Stimulated activated CD8-positive, alpha-beta memory T cell treated with anti-CD3 and anti-CD28 coated beads, Interleukin-15, amount 100 ng/mL, for 4 hours (primary cell): ENCODE measurements at places on chromosomes 4 and X.

DNA sequence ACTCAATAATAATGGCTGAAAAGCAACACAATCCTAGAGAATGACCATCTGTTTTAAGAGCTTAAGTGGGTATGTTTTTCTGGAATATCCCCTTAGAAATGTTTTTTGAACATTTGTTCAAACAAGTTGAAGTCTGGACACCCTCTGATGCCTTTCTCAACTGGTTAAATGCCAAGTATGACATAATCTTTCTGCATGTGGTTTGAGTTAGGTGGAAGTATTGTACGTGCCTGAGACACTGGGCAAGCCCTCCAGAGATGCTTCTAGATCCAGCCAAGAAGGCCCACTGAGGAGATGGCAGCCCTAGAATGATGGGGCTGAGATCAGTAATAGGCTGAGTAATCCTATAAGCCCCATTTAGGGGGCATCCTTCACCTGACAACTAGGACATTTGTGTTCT lies 493.1 kb downstream of the MAGEE1 start:
- no peak for DNase-seq

- no peak for DNase-seq
These were observed 682.2 kb upstream of the AMOT start for GRCh38 chrX:113522814-113523213.

GRCh38 chr4:81601358-81601694 lies 129.6 kb upstream of the RASGEF1B start:
- DNase-seq, result no peak

- DNase-seq, result no peak
These were observed 132.4 kb downstream of the ENOX2 start for GRCh38 chrX:130770615-130771014.

DNA sequence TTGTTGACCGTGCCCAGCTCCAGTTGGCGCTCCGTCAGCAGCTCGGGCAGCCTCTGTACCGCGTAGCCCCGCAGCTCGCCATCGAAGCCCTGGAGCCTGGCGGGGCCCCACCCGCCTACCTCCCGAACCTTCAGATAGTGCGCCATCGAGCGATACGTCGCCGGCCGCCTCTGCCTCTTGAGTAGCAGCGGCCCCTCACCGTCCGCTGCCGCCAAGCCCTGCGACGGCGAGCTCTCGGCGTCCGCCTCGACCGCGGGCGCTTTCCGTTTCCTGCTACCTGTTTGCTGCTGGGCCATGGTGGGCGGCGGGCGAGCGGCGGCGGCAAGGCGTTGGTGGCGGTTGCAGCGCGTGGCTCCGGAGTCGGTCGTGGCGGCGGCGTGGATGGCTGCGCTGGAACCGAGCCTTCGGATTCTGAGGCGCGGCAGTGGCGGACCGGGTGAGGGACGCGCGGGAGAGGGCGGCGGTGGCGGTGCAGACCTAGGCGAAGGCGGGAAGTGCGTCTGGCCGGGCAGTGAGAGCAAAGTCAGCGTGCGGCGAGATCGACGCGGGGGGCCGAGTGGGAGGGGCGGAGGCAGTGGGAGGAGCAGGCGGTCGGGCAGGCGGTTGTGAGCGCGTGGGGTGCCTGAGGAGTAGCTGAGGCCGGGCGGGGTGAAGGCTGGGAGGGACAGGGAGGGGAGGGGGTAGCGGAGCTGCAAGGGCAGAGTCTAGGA lies at the start of gene DCAF12L1:
DCAF12L1 (minus strand) TSS at position 502 of the 710 bp plus-strand sequence; CDS start at position 296, 206 bp downstream.
- no peak for DNase-seq

GRCh38 chr4:139242511-139243051 lies 37.4 kb downstream of the MGARP start:
- DNase-seq, result no peak

- no peak for DNase-seq
These were observed 104.1 kb upstream of the DDIT4L start for GRCh38 chr4:100294356-100294755.

GRCh38 chr4:189974056-189974455 lies 33.4 kb downstream of the FRG1 start:
- no peak for DNase-seq

DNA sequence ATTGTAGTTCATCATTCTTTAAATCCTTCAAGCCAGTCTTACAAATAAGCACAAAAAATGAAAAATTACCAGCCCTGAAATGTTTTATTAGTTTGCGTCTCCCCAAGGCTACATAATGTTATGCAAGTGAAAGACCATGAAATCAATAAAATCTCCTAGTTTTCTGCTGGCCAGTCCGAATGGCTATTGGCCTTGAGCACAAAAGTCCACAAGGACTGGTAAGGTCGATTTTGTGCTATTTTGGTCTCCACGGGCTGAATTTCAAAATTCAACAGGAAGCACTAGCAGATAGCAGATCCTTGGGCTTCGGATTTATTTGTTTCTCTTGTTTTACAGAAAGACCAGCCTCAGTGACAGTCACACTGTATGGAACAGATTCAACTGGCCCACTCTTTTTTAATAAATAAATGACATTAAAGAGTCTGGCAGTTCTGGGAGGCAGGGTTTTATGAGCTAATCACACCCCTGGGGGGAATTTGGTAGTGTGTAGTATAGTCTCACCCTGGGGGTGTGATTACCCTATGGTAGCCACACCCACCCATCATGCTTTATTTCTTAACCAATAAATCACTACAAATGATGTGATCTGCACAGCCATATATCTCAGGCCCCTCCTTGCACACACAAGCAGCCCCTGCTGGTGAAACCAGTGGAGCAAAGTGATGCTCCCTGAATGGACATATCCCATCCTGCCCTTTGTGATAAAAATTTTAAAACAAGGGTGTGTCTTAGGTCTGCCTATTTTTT lies 51.1 kb upstream of the TMEM33 start:
- DNase-seq, result no peak

- no peak for DNase-seq
These were observed 15.0 kb upstream of the TLR1 start for GRCh38 chr4:38819569-38819968.

DNA sequence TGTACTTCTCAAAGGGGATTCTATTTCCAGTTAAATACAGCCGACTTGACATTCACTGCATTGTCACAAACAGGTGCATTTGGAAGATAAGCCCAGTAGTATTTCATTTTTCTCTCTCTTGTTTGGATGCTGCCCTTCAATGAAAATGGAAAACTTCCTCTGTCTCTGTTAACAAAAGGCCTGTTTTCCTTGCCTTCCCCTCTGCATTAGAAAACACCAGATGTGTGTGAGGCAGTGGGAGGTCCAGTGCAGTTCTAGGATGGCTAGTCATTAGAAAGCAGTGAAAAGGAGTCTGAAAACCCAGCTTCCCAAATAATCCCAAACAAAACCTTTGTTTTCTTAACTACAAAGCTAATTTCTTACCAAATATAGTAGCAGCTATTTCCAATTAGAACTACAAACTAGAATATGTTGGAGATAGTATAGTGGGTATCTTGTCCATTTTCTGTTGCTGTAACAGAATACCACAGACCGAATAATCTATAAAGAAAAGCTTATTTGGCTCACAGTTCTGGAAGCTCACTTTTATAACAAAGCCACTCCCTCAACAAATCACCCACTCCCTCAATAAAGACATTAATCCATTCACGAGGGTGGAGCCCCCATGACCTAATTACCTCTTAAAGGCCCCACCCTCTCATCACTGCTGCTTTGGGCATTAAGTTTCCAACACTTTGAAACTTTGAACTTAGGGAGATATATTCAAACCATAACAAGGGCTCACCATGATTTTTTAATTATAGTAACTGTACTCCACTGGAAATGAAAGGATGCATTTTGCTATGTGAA lies 452.1 kb upstream of the RPS6KA3 start:
- no peak for DNase-seq

DNA sequence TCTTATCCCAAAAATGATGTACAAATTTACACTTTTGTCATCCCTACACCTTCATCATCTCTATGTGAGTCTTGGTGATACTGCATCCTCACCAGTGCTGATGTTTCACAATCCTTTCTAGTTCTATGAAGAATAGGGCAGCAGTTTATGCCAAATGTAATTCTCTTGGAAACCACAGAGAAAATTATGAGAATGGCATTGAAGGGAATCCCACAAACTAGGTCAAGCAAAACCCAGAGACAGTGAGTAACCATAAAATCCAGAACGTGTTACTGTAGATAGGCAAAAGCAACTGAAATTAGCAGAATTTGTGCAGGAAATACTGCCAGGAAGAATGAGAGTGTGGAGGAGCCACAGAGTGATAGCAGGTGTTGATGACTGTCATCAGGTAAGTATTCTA lies 24.5 kb downstream of the IL15 start:
- DNase-seq, result no peak
